ENCODE measurements at places on chromosomes 2 and 18.

DNA sequence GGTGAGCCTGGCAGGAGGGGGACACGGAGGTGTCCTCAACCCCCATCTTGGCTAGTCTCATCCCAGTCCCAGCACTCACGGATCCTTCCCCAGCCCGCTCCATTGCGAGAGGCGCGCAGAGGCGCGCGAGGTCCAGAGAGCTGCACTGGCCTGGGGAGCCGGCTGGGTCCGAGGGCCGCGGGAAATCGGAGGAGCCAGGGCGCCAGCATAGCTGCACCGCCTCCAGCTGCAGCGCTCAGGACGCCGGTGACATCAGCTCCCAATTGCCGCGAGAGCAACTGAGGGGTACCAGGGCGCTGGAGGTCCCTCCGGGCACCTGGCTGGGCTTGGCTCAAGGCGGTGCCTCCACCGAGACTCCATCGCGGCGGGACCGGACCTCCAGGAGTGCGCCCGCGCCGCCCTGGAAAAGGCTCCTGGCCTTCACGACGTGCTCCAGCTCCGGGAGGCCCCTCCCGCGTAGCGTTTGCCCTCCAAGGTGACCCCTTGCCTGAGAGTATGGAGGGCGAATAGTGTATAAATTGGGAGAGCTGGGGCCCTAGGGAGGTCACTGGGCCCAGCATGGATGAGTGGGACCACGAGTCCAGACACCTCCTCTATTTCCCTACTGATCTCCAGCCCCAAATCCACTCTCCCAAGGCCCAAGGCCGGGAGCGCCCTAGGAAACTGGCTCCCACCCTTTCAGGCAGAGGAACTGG lies 5.5 kb downstream of the RTKN start:
- DNase-seq: no peak

DNA sequence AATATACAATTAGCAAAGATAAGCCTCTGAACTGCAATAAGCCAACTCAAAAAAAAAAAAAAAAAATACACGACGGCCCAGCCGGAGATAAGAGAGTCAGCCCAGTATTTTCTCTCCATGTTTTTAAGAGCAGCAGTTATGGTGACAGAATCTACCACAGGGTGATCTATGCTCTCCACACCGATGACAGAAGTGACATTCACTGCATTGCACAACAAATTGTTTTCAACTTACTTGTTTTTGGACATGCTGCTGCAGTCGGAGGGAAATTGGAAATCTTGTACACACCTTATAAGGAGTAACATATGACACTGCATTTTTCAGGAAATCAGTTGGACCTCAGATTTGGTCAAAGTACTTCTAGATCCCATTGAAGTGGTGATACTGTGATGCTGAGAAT lies 23.3 kb upstream of the APOB start:
- DNase-seq: no peak

DNA sequence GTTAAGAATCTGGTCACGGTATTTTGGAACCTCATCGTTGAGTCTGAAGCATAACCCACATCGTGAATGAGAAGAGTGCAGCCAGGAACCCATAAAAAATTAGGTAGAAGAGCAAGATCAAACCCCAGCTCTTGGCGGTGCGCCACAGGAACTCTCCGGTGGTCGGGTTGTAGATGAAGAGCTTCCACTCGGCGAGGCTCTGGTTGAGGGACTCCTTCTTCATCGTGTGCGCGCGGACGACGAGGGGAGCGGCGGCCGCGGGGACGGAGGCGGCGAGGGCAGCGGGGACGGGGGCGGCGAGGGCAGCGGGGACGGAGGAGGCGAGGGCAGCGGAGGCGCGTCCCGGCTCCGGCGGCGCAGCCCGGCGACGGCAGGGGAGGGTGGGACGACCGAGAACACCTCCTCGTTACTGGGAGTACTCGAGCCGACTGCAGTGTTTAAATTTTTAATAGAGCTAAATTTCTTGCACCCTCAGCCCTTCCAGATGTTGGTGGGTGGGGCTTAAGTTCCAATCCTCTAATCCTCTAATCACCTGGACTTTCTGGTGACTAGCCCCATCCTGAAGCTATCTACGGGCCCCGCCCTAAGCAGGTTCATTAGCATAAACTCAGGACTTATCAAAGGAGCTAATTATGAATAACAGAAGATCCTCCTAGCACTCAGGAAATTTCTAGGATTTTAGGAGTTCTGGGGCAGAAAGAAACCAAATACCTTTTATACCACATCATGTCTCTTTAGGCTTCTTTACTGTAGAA lies 20.4 kb upstream of the PAPOLG start:
- no peak for DNase-seq

GRCh38 chr2:143347271-143347695 lies 218.1 kb downstream of the ARHGAP15 start:
- no peak for DNase-seq

DNA sequence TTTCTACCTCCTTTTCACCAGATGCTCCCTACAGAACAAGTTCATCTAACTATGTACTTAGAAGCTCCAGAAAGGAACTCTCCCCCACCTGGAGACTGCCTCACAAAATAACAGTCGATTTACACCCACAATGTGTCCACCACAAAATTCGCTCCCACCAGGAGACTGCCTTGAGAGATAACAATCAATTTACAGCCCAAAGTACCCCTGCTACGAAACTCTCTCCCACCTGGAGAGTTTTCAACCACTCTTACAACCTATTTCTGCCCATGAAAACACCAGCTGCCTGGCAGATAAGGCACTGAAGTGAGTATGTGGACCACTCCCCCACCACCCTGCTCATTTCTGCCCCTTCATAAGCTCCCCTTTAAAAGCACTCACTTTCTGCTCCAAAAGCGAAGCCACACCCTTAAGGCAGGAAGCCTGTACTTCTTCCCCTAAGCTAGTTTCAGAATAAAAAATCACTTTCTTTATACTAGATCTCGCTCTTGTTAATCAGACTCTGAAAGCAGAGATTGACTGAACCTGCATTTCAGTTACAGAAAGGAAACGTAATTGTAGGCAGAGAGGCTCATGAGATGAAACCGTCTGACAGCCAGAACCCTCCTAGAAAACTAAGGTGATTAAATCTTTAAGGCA lies 94.4 kb upstream of the RBBP8 start:
- DNase-seq: no peak

DNA sequence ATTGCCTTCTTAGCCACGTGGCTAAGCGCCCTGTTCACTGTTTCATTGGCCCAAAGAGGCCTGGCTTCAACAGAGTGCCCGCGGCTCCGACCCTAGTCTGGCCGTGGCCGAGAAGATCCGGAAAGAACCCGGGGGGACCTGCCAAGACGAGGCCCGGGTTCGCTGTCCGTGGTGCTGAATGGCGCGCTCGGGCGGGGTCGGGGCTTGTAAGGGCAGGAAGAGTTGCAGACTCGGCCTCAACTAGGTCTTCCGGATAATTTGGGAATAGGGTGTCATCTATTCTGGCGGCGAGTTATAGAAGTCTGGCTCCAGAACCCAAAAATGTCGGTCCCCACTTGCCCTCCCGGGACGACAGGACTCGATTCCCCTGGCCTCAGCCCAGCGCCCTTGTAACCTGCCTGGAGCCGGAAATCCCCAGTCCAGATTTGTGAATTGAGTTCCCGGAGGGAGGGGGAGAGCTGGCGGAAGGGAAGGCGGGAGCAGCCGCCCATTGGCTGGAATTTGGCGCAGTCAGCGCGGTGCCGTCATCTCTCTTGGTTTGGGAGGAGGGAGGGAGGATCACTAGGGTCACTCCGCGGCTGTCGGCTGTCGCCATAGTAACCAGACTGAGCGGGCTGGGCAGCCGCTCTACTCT lies 3.5 kb downstream of the CDK5R2 start:
- DNase-seq: peak; percentile 49

DNA sequence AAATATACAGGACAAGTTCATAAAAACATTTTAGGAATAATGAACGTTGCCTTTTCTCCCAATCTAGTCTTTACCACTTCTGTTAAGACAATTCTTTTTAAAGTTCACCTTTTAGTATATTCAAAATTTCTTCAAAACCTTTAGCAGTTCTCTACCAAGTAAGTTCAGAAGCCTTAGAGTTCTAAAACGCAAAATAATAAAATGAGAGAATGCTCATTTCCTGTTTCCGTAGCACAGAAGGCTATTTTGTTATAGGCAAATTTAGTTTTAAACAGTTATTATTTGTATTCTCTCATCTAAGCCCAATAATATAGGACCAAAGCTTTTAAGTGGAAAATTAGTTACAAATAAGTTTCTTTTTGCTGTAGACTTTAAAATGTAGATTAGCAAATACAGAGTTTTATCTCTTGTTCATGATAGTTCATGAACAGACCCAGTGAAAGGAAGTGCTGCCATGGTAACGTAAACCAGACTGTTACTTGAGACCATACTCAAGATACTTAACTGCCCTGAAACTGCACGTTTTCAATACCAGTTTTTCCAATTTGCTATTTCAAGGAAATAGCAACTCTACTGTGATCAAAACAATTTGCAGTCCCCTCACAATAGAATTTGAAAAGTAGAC lies 173.1 kb upstream of the STON1 start:
- DNase-seq: no peak

DNA sequence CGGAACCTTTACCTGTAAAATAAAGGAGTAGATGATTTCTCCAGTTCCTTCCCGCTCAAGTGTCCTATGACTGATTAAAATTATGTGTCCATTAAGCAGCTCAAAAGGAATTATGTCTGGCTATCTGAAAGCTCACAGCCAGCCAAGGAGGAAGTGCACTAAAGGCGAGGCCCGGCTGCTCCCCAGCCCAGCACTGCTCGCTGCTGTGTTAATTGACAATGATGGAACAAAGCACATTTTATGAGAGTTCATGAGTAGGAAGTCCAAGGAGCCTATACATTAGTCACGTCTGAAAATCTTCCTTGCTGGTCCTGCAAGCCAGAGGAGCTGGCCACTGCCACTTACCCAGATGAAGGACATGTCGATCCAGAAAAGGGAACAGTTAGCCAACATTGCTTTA lies 14.3 kb downstream of the TTC32 start:
- DNase-seq: no peak

- no peak for DNase-seq
Measured at GRCh38 chr2:100252811-100253698, 69.2 kb downstream of the LONRF2 start.

- DNase-seq: no peak
Measured at GRCh38 chr2:108575132-108575966, 41.1 kb downstream of the LIMS1 start.

GRCh38 chr18:23838233-23838632 lies 149.0 kb downstream of the LAMA3 start:
- no peak for DNase-seq

DNA sequence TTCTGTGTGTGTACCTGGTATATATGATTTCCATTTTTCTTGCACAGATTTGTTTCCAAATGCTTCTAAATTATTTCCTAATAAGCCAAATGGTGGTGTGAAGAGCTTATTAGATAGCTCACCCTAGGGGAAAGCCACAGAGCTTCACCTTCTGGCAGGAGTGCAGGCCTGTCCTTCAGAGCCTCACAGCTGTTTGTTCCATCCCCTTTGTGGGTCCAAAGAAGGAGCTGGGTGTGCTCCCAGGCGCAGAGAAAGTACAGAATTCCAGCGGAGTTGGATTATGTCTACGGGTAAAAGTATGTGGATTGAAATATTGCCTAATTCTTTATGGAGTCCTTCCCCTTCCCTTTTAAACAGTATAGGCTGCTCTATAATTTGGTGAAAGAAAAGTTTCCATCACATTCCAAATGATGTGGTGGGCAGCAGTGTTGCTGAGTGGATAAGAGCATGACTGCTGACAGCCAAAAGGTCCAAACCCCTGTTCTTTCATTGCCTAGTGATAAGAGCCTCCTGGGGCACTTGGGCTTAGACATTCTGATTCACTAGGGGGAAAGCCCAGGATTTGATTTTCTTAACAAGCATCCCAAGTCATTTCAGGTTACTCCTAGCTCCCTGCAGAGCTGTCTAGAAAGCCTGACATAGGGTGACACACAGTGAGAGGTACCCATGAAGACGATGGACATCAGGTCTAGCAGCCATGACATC lies 86.6 kb downstream of the WDSUB1 start:
- DNase-seq: no peak

GRCh38 chr2:183037074-183037552 lies 1.1 kb downstream of the NCKAP1 start:
- no peak for DNase-seq

DNA sequence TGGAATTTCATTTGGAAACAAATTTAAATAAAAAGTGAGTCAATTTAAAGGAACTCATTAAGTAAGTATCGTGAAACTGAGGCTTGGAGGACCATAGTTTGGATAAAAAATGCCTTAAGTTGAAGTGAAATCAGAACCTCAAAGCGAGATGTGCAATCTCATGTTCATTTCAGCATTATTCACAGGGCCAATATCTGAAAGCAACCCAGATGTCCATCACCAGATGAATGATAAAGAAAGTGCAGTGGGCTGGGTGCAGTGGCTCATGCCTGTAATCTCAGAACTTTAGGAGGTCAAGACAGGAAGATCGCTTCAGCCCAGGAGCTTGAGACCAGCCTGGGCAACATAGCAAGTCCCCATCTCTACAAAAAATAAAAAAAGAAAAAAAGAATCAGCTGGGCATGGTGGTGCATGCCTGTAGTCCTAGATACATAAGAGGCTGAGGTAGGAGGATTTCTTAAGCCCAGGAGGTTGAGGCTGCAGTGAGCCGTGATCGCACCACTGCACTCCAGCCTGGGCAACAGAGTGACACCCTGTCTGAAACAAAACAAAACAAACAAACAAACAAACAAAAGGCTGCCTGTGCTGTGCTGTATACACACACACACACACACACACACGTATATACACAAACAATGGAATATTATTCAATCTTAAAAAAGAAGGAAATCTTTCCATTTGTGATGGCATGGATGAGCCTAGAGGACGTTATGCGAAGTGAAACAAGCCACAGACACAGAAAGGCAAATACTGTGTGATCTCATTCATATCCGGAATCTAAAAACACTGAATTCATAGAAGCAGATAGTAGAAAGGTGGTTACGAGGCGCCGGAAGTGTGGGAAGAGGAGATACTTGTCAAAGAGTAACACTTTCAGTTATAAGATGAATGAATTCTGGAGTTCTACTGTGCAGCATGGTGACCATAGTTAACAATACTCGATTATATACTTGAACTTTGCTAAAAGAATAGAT lies 14.5 kb downstream of the SH3RF3 start:
- no peak for DNase-seq

- DNase-seq: no peak
Measured at GRCh38 chr2:237457388-237457941, 29.6 kb upstream of the MLPH start.

GRCh38 chr2:224309176-224309575 lies 92.7 kb downstream of the FAM124B start:
- no peak for DNase-seq

- DNase-seq: no peak
Measured at GRCh38 chr2:182522972-182523473, 96.2 kb upstream of the PDE1A start.

GRCh38 chr2:7773362-7774360 lies 856.4 kb downstream of the RNF144A start:
- no peak for DNase-seq

DNA sequence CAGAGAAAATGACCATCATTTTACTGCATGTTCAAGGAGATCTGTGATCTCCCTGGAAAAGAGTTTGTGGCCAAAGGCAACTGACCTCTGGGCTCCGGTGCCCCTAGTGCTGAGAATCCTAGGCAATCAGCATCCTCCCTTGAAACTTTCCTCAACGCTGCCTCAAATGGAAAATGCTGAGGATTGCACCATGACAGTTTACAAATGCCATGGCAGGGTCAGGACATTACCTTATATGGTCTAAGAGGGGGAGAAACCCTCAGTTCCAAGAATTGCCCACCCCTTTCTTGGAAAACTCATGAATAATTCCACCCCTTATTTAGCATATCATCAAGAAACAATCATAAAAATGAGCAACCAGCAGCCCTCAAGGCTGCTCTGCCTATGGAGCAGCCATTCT lies 48.3 kb downstream of the ALPK2 start:
- DNase-seq: no peak

- DNase-seq: no peak
Measured at GRCh38 chr2:134029418-134029817, 224.5 kb upstream of the MGAT5 start.
